ENCODE measurements at places on chromosomes 7 and 10.

DNA sequence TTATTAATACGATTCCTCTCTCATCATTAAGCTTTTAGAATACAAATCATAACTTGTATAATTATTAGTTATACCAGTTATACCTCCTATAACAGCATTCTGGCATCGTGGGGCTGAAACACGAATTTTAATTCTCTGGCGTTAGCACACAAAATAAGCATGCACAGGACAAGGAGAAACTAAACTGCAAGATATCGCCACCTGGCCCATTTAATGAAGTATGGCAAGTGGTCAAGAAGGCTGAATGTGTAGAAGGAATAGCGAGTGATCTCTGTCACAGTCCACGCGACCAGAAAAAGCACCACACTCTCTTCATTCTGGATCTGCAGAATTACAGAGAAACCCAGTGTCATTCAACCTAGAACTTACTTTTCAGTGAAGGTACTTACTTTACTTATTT is 18.1 kb downstream of the HACD1 start:
- no peak for DNase-seq

- DNase-seq: no peak
These were observed 264.3 kb downstream of the CACNA2D1 start for GRCh38 chr7:82179311-82179710.

- DNase-seq: no peak
These were observed 8.8 kb upstream of the VIPR2 start for GRCh38 chr7:159153511-159153910.

GRCh38 chr7:102044641-102044983 is 227.2 kb downstream of the CUX1 start:
- no peak for DNase-seq

DNA sequence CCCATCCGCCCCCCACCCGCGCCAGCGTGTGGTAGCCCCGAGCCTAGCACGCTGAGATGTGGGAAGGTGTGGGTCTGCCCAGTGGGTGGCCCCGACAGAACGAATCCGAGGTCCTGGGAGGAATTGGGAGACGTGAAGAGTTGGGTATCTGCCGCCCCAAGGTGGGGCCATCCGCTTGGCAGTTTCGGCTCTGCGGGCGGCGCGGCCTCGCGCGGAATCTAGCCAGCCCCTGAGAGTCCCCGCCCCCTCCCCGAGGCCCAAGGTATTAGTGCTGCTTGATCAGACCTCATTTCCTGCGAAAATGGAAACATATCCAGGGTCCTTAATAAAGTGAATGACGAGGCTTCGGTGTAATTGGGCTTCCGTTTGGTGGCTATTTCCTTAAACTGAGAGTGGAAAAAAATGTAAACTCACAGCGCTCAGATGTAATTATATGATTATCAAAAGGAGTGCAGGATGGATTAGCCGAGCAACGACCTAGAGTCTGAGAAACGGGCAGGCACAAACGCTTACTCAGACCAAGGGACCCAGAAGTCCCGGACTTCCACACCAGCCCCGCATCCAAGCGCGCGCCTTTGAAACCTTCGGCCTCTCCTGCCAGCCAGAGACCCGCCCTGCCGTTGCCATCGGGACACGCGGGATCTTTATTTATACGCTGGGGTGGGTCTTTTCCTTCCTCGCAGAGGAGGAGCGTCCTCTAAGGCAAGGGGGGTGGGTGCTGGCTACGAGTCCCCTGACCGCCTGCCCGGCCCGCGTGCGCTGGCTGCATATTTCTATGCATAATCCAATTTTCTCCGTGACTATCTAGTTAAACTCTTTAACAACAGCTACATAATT is 12.8 kb downstream of the LBX1 start:
- no peak for DNase-seq

DNA sequence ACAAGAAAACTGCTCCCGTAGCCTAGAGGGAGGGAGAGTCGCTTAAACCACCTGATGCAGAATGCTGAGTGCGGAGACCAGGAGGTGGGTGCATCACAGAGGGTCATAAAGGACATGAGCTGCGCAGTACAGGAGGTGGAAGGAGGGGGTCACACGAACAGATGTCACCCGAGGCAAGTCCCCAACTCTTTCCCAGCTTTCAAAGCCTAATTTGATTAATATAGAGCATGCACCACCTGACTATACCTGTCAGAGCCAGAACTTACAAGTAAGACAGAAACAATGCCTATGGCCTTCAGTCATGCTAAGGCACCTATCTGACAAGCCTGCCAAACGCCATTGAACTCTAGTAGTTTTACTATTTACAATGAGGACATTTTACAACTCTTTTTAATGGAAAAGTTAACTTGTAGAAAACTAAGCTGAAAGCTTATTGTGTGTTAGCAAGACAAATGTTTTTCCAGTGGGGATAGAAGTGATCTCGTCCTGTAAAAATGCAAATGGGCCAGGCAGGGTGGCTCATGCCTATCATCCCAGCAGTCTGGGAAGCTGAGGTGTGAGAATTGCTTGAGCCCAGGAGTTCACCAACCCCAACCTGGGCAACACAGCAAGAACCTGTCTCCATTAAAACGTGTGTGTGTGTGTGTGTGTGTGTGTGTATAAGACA is 1.1 kb upstream of the VOPP1 start:
- DNase-seq: no peak

DNA sequence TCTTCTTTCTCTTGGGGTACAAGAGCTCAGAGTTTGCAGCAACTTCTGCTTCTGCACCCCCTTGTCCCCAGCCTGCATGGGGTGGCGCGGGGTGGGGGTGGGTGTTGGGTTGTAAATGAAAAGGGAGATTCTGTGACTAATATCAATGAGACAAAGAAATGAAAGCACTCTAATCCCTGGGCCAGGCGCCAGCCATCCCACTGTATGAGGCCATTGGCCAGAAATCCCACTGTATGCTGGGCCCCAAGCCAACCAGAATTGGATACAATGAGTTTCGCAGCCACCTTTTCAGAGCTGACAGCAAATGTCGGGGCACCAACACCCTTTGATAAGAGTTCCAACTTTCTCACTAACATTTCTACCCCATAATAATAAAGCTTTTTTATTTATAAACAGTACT is 10.9 kb upstream of the PTN start:
- no peak for DNase-seq

DNA sequence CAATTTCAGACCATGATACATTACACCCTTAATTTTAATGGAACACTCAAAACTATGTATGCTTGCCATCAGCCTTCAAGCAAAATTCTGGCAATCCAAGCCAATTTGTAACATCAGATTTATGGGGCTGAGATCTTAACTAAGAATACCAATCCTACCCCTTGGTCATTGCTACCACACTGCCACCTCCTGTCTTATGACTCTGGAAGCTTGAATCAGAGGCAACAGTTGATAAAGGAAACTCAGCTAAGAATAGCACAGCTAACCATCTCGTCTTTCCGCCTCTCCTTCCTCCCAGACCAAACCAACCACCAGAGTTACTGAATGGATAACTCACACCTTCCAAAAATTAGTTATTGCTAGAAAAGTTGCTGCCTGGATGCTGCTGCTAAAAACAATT is 7.4 kb downstream of the IGF2BP3 start:
- DNase-seq: no peak

- DNase-seq: no peak
These were observed 108.5 kb downstream of the PTPRN2 start for GRCh38 chr7:158479021-158479663.

GRCh38 chr10:30088178-30088577 is 28.8 kb upstream of the JCAD start:
- no peak for DNase-seq

GRCh38 chr7:3399858-3400257 is 98.8 kb downstream of the SDK1 start:
- DNase-seq: no peak

DNA sequence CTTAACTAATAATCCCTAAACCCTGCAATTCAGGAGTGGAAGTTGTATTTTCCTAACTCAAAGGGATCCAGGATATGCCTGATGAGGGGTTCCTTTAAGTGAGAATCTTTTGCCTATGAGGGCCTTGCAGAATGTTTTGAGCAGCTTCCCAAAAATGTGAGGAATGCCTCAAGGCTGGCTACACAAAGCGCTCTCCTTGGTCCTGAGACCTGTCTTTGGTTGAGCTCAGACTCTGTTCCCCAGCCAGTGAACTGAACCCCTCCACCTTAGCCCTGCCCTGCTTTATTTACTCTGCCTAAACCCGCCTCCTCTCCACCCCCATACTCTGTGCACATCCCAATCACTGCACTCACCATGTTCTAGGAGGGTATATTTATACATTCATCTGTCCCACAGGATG is 108.6 kb downstream of the NRCAM start:
- DNase-seq: no peak

GRCh38 chr7:48074204-48074654 is 14.8 kb upstream of the UPP1 start:
- no peak for DNase-seq

- no peak for DNase-seq
These were observed 449.1 kb downstream of the XPNPEP1 start for GRCh38 chr10:109474261-109474660.

- no peak for DNase-seq
These were observed 49.6 kb downstream of the TES start for GRCh38 chr7:116259871-116260440.

DNA sequence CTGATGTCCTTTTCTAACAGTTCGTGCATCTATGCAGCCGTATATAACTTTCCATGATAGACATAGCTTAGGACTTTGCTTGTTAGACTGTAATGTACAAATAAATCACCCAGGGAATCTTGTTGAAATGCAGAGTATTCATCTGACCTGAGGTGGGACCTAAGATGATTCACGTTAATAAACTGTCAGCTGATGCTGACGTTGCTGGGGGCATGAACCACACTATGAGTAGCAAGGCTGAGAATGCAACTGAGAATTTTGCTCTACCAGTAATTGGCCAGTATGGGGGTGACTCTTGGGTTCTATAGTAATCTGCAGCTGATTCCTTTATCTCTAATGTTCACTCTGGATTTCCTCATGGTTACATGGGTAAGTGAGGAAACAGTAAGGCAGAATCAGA is 130.1 kb upstream of the MALRD1 start:
- DNase-seq: peak; percentile 41

DNA sequence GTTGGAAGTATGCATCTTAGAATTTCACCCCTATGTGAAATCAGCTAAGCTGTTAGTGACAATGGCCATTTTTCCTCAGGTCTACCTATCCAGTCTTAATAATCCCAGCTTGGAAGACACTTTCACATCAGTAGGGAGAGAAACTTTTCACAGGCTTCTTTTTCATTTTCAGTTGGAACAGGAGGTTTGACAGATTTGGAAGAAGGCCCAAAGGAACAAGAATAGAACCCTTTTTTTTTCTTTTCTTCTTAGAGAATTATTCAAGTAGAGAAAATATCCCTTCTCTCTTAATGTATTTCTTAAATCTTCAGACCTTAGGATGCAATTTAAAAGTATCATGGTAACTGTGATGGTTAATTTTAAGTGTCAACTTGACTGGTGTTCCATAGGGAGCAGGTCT is 410.5 kb upstream of the C7orf33 start:
- no peak for DNase-seq

DNA sequence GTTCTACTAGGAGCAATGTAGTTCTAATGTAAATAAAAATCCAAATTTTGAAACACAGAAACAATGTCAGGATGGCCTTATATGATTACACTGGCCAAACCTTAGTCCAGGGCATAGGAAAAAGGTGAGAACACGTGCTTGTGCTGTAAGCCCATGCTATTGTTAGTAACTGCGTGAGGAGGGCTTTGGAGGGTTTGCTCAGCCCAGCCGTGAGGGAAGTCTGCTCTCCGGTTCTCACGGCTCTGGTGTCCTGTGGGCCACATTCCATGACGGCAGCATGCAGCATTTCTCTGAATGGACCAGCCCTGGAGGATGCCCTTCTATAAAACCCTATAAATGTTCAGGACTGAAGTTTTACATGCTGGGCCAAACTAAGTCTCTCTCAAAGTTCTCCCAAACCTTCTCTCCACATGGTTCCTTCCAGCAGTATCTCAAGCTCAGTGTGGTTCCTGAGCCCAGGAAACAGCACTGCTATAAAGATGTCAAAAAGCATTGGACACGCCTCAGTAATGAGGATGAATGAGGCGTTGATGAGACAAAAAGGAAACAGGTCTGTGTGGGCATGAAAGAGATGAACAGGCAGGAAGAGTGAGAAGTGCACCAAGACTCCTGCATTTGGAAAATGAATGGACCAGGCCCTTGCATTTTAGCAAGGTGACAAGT is 174.8 kb upstream of the CDCA7L start:
- no peak for DNase-seq

- peak; percentile 59 for DNase-seq
These were observed 32.9 kb upstream of the SDK1 start for GRCh38 chr7:3267966-3268690.

DNA sequence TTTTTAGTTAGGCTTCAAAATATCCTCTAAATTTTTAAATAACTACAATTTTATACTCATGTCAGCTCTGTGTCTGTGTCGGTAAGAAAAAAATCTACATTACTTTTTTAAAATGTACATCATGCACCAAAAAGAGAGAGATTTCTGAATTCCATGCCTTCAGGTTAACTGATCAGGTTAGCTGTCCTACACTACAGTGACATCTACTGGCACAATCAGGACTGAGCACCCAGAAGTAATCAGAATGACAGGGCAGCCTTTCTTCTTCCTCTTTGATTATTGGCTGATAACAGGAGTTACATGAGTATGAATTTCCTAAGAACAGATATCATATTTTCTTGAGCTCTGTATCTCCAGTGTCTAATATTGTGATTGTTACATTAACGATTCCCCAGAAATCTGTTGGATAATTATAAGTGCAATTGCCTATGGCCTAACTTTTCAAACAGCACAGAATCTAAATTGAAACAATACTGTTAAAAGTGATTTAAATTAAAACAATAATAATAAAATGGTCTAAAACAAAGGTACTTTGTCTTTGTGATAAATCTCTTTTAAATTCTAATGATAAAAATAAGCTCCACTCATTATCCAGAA is 41.8 kb upstream of the HYCC1 start:
- no peak for DNase-seq

DNA sequence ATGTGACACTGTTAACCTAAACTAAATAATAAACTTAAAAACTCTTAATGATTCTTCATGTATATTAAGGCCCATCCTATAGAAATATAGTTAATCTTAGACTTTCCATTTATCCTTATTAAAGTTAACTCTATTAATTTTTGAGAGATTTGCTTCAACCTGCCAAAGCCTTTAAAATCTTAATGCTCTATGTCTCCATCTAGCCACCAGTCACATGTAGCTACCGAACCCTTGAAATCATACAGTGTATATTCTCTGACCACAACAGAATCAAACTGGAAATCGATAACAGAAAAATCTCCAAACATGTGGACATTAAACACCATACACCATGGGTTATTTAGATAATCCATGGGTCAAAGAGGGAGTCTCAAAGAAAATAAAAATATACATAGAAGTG is 51.9 kb downstream of the ASZ1 start:
- no peak for DNase-seq

DNA sequence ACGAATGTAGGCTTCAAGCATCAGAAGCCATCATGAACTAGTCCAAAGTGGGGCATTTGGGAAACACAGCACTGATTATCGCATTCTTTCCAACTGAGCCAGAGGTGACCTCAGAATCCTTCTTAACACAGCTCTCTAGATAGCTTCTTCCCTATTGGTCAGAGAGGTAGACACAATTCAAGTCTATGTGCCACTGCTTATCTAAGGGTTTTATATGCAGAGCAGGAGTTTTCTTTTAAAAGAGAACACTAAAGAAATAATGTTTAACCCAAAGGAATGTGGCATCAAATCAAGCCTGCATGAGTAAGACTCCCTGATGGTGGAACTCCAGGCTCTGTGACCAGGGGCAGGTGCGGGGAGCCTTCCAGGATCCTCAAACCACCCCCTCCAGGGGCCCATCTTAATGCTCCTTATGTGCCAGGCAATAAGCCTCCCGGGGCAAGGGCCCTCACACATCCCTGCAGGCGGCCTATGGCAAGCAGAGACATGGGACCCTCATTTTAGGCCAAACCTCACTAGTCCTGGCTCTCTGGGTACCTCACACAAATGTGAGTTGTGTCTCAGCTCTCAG is 13.8 kb downstream of the HSPA12A start:
- peak; percentile 31 for DNase-seq
